ENCODE measurements at places on chromosomes 7 and 10.

DNA sequence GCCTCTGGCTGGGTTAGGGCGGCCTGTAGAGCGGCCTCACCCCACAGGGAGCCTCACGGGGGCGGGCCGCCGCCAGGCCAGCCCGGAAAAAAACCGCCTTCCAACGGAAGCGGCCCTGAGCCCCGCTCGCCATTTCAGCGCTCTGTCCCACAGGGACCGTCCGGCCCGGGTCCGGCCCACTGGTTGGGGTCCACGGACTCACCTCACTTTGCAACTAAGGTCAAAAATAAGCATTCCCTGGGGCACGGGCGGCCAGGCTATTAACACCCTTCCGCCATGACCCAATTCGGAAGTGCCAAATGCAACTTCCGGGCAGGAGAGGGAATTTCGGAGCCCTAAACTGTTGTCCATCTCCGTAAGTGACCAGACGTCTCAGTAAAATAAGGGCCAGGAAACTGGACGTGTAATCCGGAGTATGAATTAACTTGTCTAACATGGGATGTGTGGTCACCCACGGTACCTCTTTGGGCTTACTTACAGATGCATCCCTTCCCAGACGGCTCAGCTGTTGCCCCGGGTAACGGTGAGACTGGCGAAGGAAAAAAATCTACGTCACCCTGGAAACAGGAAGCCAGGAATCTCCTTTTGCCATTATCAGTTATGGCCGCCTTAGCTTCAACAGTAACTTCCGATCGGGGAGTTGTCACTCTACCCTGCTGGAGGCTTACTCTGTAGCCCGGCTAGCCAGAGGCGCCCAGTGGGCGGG, at the start of gene BBIP1:
TSS of gene BBIP1 (minus strand) at position 538 of the 706 bp plus-strand sequence. CDS start 1,023 bp downstream, outside the sequence.
- DNase-seq, result no peak

GRCh38 chr7:41956705-41957104, 253.8 kb upstream of the INHBA start:
- no peak for DNase-seq

DNA sequence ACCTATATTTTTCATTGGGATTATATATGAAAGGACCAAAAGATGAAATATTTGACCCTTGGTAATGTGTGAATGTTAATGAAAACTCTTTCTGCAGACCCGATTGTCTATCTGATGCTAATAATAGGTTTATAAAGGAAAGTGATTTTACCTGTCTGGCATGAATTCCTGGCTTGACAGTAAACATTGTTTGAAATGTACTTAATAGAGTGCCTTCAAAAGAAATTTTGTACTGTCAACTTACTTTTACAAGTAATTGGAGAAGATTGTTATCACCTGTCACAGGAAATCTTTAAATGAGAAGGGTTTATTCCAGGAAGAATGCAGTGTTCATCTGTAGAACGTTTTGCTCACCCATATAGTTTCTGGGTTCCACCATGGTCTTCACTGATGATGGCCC, 588.2 kb downstream of the INHBA start:
- no peak for DNase-seq

DNA sequence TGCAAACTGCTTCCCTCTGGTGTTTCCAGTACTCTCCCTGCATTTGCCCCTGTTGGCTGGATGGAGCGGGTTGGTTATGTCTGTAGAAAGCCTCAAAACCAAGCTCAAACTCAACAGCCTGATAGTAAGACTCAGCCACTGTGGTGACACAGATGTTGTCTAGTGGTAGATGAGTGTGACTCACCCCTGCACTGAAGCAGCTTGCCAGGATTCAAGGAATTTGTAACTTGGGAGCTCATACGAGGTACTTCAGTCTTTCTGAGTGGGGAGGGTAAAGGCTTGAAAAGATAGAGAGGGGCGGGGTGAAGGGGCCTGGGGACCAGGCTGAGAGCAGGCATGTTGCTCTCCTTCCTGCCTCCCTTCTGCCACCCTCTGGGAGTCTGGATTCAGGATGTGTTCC, 22.9 kb upstream of the AQP1 start:
- no peak for DNase-seq

DNA sequence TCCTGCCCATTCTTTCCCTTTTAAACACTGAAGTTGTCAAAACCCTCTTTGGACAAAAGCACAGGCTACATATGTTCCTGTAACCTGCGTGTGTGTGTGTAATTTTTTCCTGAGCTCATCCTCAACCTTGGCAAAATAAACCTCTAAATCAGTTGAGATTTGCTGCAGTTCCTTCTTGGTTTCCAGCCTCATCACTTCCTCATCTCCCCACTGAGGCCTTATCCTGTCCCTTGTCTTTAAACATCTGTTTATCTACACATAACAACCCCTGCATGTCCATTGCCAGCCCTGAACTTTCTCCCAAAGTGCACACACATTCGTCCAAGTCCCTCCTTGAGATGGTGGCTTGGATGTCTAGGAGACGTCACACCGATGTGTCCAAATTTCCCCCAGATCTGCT, 35.5 kb downstream of the LYZL2 start:
- DNase-seq, result no peak

All from stimulated activated CD4-positive, alpha-beta T cell treated with anti-CD3 and anti-CD28 coated beads, Interleukin-2, amount 100 ng/mL, for 24 hours (primary cell).